Stimulated activated CD4-positive, alpha-beta T cell treated with anti-CD3 and anti-CD28 coated beads, Interleukin-4, amount 100 ng/mL, for 24 hours (primary cell): ENCODE measurements at places on chromosomes 3 and 15.

GRCh38 chr3:184637705-184638104, 74.2 kb downstream of the MAGEF1 start:
- no peak for DNase-seq

GRCh38 chr15:78689626-78690025, 48.6 kb upstream of the CHRNB4 start:
- DNase-seq, result no peak

GRCh38 chr3:195097331-195098255, 173.4 kb downstream of the XXYLT1 start:
- DNase-seq, result no peak

- no peak for DNase-seq
Measured at GRCh38 chr3:48140336-48140757, 47.9 kb downstream of the CDC25A start.

DNA sequence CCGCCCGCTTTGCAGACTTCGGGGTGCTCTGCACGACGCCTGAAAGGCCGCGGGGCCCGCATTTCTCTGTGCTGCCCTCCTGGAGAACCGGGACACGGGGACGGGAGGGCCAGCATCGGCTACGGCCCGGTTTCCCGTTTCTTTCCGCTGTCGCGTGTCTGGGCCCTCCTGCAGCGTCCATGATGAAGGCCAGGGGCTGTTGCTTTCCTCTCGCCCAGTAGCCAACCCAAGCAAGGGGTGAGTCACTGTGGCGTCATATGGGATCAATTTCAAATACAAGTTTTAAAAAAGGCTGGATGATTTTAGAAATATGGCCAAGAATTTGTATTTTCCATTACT, 435 bp downstream of the SLC35G2 start:
- peak; percentile 22 for DNase-seq

DNA sequence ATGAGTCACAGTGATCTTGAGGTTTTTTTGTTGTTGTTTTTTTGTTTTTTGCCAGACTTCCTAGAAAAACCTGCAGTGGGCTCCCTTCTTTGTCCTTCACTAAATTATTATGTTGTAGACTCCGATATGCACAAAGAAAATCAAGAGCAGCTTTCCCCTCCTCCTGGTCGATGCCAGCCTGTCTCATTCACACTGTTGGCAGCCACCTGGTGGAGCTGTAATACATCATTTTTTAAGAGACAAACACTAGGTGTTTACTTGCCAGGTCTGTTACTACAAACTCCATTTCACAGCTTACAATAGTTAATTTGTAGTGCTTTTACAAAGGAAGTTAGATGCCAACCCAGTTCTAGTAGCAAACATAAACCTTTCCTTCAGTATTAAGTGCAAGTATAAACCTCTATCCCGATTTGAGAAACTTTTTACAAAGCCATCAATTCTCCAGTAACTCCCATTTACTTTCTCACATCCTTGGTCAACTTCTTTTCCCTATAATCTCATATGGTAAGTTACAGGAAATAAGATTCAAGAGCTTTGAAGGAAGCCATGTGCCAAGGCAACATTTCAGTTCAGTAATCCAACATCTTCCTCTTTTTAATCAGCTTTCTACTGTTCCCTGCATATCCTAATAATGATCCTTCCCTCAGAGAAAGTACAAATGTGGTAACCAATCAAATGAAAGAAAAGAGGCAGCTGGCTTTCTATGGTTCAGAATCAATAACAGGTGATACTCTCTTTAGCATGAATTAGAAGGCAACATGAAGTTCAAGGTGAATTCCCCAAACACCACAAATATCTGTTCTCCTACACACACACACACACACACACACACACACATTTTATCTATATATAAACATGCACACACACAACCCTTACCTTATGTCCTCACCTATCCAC, 14.0 kb downstream of the AAGAB start:
- DNase-seq, result peak; percentile 11

DNA sequence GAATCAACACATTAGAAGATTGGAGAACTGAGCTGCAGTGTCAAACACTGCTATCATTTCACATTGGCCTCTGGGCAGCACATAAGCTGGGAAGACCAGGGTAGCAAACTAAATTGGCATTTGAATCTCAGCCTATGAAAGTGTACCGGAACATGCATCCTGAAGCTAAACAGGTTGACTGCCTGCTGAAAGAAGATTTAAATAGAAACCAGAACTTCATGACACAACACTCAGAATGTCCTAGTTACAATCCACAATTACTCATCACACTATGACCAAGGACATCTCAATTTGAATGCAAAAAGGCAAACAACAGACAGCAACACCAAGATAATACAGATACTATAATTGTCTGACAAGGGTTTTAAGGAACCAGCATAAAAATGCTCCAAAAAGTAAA, 26.2 kb downstream of the TM2D3 start:
- no peak for DNase-seq

- DNase-seq, result no peak
Measured at GRCh38 chr3:48187301-48187578, 977 bp downstream of the CDC25A start.

DNA sequence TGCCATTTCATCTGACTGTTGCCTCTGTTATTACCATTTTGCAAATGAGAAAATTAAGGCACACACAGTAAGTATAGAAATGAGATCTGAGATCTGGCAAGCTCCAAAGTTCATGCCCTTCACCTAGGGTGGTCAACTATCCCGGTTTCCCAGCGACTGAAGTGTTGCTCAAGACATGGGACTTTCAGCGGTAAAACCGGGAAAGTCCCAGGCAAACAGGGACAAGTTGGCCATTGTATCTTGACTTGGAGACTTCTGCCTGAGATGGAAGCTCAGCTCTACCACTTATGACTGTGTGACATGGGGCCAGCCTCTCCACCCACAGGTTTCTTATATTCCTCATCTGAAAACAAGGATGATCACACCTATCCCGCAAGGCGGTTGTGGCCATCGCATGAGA, 55.6 kb upstream of the TPM1 start:
- no peak for DNase-seq

GRCh38 chr15:25058080-25058785, 103.4 kb downstream of the SNRPN start:
- DNase-seq, result no peak

- no peak for DNase-seq
Measured at GRCh38 chr15:34266751-34267150, 41.9 kb downstream of the EMC4 start.

- no peak for DNase-seq
Measured at GRCh38 chr15:74228723-74229081, 7.4 kb upstream of the CCDC33 start.

DNA sequence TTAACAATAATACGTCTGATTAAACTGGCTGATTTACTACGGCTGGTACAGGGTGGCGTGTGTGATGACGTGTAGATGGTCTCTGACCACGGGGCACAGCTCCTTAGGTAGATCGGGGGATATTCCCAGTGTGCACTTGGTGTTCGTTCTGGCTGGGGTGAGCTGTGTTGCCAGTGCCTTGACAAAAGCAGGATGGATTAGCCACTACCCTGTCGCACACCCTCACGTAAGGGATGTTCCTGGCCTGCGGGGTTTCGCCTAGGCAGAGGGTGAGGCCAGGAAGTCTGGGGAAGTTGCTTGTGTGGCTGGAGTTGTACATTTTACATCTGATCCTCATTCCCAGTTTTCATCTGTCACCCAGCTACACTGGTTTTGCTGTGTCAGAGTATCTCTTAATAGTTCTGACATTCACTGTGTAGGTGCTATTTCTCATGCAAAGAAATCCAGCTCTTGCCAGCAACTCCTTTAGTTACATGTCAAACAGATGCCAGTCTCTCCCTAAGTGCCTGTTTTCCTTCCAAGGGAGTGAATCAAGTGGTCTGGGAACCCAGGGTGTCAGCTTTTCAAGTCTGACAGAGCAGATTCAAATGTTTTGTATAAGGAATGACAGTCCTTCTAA, 66.1 kb upstream of the CCR4 start:
- no peak for DNase-seq

GRCh38 chr3:66996696-66997095, 1.4 kb upstream of the KBTBD8 start:
- DNase-seq, result no peak

GRCh38 chr3:55780913-55781312, 293.8 kb upstream of the WNT5A start:
- no peak for DNase-seq

DNA sequence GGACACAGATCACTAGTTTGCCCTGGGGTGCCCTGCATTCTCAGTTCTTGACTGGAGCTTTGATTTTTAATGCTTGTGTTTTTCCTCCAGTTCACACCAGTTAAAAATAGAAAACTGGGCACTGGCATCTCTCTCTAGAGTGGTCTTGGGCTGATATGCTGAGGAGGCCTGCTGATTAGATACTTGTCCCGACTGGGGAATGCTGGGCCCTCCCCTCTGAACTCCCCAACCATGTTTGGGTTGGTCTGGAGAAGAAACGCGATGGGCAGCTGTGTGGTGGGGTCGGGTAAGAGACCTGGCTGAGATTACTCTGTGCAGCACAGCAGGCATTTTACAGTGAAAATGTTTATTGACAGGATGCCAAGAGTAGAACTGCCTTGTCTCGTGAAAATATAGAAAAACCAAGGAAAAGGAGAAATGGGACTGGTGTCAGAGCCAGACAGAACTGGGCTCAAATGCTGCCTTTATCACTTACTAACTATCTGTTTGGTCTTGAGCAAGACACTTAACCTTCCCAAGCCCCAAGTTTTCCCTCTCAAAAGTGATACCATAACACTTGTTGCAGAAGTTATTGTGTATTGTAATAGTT, 1.6 kb upstream of the ACTC1 start:
- DNase-seq, result no peak

GRCh38 chr3:150049317-150049716, 78.6 kb upstream of the PFN2 start:
- no peak for DNase-seq

DNA sequence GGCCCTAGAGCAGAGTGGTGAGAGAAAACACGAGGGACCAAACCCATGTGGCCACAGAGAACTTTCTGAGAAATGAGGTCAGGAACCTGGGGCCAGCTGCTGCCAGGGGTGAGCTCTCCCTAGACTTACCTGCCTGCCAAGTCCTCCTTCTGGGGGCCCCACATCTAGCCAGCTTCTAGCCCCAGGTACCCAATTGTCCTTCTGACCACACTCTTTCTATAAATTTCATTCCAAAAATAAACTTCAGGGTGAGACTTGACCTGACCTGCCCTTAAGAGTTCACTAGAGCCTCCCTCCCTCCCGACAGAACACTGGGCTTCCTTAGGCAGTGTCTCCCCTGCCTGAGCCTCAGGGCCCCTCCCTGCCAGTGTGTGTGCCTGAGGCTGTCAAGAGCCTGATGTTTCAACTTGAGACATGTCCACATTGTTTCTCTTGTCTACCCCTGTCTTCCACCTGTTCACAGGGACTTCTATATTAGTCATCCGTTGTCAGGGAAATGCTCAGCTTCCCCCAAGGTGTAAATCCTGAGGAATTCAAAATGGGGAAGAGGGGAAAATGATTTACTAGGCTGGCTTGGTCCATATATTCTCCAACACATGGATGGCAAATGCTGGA, 312.8 kb upstream of the TLE3 start:
- DNase-seq, result no peak

DNA sequence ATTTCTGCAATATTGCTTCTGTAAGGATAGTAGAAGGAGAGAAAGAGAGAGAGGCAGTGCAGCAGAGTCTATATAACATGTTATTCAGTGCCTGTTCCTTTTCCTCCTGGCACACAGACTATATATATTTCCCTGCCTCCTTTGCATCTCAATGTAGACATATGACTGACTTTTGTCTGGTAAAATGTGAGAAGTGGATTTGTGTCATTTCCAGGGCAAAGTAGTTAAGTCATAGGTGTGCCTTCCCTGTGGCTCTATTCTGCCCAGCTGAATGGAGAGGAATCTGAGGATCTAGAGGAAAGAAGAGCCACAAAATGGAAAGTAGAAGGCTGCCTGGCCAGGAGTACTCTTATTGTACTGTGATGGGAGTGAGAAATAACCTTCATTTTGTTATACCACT, 54.6 kb upstream of the CADPS start:
- no peak for DNase-seq

- DNase-seq, result no peak
Measured at GRCh38 chr3:12294885-12295580, 6.2 kb downstream of the PPARG start.

DNA sequence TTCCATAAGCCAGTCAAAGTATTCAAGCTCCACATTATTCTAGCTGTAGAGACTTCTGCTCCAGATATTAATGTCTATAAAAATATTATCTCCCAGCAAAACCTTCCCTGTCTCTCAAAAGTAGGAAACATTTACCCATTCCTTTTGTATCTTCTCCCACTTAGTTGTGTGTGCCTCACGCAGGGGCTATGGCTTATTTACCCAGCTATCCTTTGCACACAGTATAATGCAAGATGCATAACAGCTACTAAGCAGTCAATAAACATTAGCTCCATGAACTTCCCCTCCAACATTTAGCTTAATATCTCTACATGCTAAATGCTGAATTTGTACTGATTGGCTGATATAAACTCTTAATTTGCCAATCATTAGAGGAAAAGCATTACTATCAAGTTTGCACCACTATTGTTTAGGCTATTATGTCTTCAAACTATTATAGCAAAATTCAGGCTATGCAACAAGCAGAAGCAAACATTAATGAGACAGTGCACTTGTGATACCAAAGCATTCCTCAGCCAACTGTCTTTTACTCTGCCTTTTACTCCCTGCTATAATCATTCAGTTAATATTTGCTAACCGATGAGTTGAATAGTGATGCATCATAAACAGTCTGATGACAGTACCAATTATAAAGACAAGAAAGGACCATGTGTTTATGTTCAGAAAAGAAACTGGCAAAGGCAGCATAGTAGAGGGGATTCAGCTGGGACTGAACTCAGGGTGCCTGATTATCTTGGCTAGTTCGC, 81.2 kb downstream of the PLCH1 start:
- no peak for DNase-seq

GRCh38 chr3:16247282-16248061, 17.3 kb downstream of the DPH3 start:
- DNase-seq, result peak; percentile 82

DNA sequence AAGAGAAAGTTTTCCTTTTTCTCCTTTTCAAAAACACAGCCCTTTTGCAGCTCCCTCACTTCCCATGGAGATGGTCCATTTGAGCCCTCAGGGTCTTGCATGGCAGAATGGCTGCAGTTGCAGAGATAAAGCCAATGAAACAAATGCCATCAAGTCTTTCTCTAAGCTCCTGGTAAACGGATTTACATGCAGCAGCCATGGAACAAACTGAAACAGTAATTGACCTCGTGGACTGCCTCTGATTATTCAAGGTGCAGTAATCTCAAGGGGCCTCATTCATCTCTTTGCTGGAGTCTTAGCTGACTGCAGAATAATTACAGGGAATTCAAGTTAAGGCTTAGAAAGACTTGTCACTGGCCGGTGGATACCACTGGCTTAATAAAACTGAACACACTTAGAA, 125.1 kb downstream of the SQOR start:
- no peak for DNase-seq

DNA sequence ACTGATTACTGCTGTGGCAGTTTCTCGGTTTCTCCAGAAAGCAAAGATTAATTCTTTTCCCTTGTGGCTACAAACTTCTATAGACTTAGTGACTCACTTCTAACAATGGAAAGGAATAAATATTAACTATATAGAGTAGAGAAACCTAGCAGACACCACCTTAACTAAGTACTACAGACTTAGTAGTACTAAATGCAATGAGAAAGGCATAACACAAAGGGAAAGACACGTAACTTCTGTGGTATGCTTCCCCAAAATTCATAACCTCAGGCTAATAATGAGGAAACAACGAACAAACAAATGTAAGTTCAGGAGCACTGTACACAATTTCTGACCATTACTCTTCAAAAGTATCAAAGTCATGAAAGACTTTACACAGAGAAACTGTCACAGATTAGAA, 31.2 kb downstream of the ATG3 start:
- no peak for DNase-seq
